Body of pancreas (tissue), 4 donors: ENCODE measurements at places on chromosomes 4 and X.

DNA sequence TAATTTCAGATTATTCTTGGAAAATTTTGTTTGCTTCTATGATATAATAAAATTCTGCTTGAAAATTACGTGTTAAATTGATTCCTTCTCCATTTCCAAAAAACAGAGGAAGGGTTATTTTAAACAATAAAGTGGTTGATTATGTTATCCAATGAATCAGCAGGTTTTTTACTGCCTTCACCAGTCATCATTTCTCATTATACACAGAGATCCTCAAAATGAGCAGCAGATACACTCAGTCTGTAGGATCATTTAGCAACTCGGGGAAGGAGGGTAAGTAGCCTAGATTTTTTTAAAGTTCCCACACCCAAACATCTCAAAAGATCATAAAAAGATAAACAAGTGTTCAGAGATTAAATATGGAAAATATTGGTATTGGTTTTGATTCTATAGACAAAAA, 6.8 kb upstream of the TMEM144 start:
- no peak for DNase-seq

GRCh38 chrX:134721766-134722532, 63.7 kb upstream of the PLAC1 start:
- no peak for DNase-seq

GRCh38 chrX:9340598-9341290, 124.1 kb upstream of the TBL1X start:
- DNase-seq = no peak

- no peak for DNase-seq
Measured at GRCh38 chrX:153463031-153463430, 7.3 kb downstream of the HAUS7 start.

GRCh38 chrX:17519358-17519757, 144.4 kb downstream of the NHS start:
- no peak for DNase-seq

GRCh38 chr4:73589261-73589847, 30.9 kb downstream of the RASSF6 start:
- no peak for DNase-seq

DNA sequence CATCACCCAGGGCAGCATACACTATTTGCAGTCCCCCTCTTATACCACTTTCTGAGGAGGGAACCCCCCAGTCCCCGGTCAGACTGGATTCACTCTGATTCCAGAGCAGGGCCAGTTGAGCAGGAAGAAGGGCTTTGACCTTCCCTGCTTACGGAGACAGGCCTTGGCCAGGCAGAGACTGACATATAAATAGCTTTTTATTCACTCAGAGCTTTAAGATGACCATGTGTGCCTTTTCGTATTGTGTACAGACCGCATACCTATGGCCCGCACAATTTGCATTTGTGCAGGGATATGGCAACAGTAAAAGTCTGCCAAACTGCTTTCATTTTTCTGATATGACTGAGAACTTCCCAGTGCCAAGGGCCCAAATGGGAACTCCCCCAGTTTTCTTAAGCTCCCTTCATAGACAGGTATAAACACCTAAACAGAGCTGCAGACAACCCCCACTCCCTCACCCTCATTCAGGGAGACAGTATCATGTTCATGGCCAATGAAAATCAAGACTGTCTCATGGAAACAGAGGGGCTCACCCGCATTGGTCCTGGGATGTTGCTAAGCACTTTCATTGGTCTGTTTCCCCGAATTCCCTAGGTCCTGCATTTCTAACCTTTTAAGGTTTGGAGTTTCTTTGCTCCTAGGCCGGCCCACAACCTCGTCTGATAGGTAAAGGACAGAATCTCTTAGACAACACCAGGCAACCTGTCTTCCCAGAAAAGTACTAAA, 86.0 kb downstream of the RTL5 start:
- no peak for DNase-seq

DNA sequence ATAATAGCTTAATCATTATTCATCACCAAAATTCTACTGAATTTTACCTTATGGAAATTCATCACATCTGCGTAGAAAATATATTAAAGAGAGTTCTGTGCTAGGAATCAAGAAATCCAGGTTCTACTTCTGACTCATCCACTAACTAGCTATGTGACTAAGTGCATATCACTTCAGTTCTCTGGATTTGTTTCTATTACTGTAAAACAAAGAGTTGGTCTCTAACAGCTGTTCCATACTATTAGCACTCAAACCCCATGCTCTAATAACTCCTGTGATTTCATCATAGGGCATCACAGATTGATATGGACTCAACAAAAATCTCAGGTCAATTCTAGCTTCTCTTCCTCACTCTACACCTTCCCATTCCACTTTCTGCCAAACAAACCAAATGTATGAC, 572.0 kb downstream of the INPP4B start:
- no peak for DNase-seq

DNA sequence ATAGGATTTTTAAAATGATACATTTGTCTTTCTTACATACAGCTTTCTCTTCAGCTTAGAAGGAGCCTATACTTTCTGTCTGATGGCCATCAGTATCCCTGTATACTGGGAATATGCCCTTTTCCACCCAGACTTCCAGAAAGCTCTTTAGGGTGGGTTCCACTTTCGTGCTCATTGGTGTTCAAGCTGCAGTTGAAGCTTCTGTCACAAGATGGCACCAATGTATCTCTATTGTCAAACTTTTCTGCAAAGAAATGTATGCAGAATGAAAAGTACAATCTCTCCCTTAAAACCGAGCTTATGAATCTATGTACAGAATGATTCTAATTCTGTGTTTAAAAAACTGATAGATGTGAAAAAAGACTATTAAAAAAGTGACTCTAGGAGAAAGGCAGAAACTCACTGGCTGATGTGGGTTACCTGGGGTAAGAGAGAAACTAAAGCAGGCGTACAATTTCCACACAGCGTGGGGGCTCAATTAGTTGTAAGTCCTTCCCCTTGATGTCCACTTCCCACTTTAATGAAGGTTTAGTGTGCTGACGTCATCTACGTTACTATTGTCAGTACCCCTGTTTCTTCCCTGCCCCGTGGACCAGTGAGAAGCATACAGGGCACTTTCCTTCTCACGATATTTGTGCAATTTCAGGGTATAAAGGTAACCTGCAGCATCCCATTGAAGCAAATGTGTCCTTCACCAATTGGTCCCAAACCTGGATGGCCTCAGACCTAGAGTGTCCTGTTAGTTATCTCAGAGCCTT, 57.3 kb upstream of the TCEAL2 start:
- DNase-seq = peak; percentile 12

GRCh38 chr4:127501103-127501502, 131.7 kb upstream of the INTU start:
- no peak for DNase-seq

DNA sequence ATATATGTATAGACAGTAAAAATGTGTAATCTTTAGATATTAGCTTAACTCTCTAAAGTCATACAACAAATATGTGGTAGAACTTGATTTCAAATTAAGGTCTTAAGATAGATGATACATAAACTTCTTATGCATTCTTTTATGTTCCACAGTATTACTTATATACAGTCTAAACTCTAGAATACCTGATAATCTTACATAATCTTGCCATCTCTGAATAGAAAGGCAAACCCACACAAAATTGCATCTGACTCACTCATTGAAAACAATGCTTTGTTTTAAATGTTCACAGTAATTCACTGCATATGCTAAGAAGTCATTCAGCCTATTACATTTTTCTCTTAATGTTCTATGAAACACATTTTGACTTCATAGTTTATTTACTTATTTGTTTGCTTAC, 10.1 kb downstream of the SULT1B1 start:
- no peak for DNase-seq

- DNase-seq = peak; percentile 81
Measured at GRCh38 chrX:56764153-56764974, 35.3 kb downstream of the NBDY start.

DNA sequence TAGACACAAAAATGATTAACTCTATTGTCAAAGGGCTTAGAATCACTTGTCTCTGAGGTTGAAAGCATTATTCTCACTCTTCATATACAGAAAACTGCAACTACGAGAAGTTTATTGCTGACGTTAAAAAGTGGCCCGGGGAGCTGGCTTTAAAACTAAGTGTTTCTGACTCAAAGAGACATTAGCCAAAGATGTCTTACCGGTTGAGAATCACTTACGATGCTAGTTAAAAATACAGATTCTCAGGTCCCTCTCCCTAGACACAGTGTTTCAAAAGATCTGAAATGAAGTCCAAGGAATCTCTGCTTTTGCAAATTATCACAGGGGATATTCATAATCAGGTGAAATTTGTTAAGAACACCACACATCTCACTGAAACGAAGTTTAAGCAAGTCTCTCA, 1.2 kb downstream of the GNPDA2 start:
- DNase-seq = no peak

- peak; percentile 80 for DNase-seq
Measured at GRCh38 chr4:151325111-151325948, at the start of gene SH3D19. TSS of gene SH3D19 (minus strand) at chr4:151325605. CDS start at chr4:151325352, 253 bp downstream.

DNA sequence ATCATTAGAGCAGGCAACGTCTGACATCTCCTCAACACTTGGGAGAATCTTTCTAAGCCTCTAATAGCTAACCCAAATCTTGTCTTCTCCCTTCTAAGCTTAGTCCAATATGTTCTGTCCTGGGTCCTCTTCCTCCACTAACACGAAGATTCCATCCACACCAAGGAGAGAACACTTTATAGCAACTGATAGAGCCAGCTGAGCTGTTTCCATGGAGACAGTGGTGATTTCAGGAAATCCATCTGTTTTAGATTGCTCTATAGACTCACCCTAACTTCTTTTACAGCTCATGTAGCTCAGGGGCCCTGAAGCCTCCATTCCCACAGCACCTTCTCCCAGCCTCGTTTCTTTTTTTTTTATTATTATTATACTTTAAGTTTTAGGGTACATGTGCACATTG, 37.4 kb downstream of the SCD5 start:
- no peak for DNase-seq

- DNase-seq = no peak
Measured at GRCh38 chr4:140137671-140138070, 16.3 kb downstream of the MAML3 start.

- peak; percentile 88 for DNase-seq
Measured at GRCh38 chrX:55160685-55161552, 59.2 kb upstream of the PAGE5 start.

DNA sequence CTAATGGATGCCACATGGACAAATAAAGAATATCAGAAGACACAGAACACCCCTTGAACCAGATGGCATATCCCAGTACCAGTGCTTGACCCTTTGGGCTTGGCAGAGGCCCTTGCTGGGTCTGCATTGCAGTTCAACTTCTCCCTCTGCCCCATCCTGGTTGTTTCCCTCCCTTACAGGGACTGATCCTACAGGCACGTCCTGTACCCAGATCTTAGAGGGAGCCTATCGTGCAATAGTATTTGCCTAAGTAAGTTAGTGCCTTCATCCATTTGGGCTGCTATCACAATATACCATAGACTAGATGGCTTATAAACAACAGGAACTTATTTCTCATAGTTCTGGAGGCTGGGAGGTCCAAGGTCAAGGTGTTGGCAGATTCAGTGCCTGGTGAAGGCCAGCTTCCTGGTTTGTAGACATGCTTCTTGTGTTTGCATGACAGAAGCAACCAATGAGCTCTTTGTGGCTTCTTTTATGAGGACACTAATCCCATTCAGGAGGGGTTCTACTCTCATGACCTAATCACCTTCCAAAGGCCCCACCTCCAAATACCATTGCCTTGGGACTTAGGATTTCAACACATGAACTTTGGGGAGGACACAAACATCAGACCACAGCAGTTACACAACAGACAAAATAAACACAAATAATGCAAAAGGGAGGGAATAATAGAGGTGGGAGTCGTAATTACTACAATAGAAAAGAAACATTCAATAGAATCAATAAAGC, 146.5 kb upstream of the MSX1 start:
- DNase-seq = no peak

DNA sequence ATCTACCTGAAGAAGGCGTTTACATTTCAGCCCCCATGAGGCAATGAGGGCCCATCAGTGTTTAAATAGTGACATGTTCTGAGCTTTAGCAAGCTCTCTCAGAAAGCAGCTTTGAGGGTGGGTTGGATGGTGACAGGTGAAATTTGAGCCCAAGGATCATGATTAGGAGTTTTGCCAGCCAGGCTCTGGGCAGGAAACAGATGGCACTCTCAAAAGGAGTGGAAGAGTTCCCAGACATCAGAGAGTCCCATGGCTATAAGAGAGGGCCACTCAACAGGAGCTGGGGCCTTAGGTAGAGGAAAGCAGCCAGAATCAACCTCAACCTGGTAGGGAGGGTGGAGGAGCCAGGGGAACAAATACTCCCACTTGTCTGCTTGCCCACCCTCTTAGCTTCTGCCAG, 499.8 kb downstream of the MID1IP1 start:
- no peak for DNase-seq

- DNase-seq = peak; percentile 28
Measured at GRCh38 chrX:36019125-36019524, 99.6 kb downstream of the CFAP47 start.

GRCh38 chrX:44062840-44063239, 89.7 kb upstream of the NDP start:
- DNase-seq = no peak

DNA sequence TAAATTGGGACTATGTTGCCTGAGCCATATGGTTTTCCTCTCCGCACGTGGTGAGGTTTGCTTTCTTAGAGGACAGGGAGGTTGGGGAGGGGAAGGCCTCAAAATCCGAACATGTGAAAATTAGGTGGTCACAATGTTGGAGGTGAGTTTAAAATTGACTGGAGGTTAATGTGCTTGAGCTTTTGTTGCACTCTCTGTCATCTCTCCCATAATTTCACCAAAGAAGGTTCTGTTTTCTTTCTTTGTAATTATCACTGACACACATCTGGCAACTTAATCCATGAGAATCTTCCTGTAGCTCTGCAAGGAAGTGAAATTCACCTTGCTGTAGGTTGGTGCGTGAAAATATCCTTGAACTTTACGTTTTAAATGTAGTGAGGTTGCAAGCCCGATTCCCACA, 225.5 kb downstream of the PDGFC start:
- no peak for DNase-seq

DNA sequence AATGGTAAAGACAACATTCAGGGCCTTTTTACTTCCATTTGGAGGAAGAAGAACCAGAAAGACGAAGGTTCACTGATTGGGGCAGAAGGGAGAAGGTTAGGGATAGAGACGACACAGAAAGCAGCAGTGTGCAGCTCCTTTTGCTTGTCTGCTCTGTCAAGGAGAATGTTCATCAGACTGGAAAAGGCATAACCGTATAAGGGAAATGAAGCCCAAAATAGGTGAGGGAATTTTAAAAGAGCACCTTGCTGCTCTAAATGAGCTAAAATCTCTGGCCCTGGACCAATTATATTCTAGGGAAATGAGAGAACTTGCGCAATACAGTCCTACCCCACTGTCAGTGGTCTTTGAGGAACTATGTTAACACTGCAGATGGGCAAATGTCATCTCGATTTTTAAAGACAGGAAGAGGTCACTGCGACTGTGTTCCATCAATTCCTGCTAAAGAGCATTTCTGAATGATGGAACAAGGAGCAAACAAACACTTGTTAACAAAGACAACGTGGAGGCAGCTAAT, 909.8 kb upstream of the FTHL17 start:
- no peak for DNase-seq

DNA sequence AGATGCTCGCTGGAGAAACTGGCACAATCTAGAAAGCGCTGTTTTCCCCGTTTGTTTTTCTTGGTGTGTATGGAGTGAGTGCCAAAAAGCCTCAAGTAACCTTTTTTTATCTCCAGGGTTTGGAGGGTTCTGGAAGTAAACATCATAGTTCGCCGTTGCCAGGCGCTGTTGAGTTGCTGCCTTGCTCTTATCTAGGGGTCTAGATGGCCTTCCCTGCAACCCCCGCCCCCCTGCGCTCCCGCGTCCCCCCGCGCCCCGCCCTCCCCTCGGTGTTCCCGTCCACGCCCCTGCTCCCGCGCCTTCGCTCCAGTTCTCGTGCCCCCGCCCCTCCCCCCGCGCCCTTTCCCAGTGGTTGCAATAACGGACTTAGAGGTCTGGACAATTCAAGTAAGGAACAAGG, 555 bp upstream of the GCNA start:
- DNase-seq = no peak
